ENCODE measurements at places on chromosomes 5 and 9.

DNA sequence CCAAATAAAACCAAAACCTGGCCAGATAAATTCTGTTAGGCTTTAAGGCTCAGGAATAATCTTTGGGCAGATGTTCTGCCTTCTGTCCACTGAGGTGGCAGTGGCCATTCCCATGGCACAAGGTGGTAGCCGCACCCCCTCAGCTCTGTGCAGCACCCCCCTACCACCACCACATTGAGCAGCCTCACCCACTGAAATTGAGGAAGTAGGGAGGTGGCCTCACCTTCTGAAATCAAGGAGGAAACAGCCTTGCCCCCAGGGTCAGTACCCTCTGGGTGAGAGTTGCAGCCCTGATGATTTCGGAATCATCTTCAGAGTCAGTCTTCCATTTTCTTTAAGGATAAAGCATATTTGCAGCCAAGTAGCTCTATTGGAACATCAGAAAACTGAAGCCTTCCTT, 204.8 kb upstream of the PIK3R1 start:
- H3K4me1 ChIP-seq = no peaks in the 10 kb centered on the region
- no peak for DNase-seq
- no peak overlapping the region for H3K4me3 ChIP-seq

DNA sequence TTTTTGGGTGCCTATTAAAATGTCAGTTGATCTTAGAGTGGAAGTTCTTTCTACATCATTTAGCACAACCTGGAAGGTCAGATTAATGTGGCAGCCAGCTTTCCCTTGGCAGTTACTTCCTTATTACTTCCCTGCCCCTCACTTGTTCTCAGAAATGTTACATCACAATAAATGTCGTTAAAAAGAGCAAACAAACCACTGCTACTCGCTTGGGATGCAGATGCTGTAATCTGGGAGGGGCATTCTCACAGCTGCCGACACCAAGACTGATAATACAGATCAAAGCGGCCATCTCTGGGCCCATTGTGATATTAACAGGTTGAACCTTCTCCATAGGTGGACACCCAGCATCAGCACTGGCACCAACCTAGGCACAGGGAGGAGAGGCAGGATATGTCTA, 29.3 kb downstream of the PLAC8L1 start:
- H3K4me1 ChIP-seq = peaks cover 5% of the 10 kb centered on the region
- DNase-seq = no peak
- no peak overlapping the region for H3K4me3 ChIP-seq
- H3K27me3 ChIP-seq = no peaks in the 10 kb centered on the region
- no peak overlapping the region for H3K27ac ChIP-seq

DNA sequence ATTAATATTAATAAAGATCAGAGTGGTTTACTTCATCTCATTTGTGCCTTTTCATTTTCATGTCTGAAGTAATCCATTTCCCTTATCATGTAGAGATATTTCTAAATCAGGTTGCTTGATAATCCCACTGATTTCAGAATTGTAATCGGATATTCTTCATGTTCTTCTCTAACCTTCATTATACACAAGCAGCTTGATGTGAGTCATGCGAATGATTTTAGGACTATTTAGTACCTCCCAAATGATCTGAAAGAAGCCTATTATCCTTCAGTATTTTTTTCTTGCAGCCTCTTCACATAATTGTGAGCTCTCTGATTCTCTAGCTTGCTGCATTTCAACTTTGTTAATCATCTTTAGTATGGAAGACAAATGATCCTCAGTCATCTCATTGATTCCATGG, 182.0 kb downstream of the GIN1 start:
- H3K4me1 ChIP-seq = no peaks in the 10 kb centered on the region
- no peaks in the 10 kb centered on the region for H3K36me3 ChIP-seq
- no peak overlapping the region for H3K27ac ChIP-seq
- H3K27me3 ChIP-seq = no peaks in the 10 kb centered on the region
- DNase-seq = no peak

GRCh38 chr9:101427957-101428655, 7.5 kb downstream of the ALDOB start:
- no peak overlapping the region for H3K27ac ChIP-seq
- no peak overlapping the region for H3K4me3 ChIP-seq
- no peak for DNase-seq

DNA sequence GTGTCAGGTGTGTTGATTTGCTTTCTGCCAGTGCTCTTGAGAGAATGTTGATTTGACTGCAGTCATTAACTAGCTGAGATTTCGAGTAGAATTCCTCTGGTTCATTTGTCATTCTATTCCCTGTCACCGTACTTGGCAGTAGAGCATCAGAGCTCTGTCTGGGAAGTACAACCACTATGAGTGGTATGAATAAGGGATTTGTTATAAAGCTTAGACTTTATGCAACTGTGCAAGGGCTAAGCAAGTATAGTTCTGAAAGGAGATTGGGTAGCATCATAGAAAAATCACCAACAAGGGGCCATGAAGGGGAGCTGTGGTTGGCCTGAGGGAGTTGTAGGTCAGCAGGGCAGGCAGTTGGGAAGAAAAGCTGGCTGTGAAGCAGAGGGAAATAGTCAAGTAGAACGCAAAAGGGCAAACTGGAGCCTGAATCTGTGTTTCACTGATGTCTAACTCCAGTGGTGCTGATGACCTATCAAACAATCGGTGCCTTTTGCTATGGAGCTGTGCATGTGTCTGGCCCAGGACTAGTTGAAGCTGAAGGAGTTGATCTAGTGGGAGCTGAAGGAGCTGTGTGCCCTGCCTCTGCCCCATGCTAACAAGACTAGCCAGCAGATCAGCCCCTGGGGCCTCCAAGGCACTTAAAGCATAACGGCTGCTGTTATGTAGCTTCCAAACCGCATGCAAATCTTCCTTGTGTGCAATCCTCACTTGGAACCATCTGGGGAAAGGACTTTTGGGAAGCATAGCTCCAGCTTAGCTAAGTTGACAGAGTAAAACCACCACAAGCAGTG, 110.0 kb downstream of the SLC28A3 start:
- H3K4me3 ChIP-seq = no peak overlapping the region
- no peaks in the 10 kb centered on the region for H3K4me1 ChIP-seq
- H3K27me3 ChIP-seq = no peaks in the 10 kb centered on the region

- no peak for DNase-seq
- no peaks in the 10 kb centered on the region for H3K27me3 ChIP-seq
- no peak overlapping the region for H3K4me3 ChIP-seq
- H3K27ac ChIP-seq = no peak overlapping the region
- H3K4me1 ChIP-seq = no peaks in the 10 kb centered on the region
These were observed 59.6 kb downstream of the ACTBL2 start for GRCh38 chr5:57422993-57423392.

DNA sequence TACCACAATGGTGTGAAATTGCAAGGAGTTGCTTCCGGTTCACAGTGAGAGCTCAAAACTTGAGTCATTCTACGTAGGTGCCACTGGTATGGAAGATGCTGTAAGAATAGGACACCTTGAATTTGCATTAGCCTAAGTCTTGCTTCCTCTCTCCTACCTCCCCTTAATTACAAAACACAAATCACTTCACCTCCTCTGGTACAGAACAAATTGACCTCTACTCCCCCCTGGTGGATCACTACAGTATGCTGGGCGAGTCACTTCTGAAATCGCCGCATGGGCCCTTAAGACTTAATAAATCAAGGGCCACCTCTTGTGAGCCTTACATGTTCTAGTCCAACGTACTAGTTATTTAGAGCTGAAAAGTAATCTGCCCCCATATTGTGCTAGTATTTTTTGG, 145.3 kb upstream of the SMARCA2 start:
- no peaks in the 10 kb centered on the region for H3K36me3 ChIP-seq
- DNase-seq = no peak
- H3K4me1 ChIP-seq = no peaks in the 10 kb centered on the region
- no peak overlapping the region for H3K27ac ChIP-seq

- no peak overlapping the region for H3K4me3 ChIP-seq
- H3K27ac ChIP-seq = no peak overlapping the region
- H3K4me1 ChIP-seq = peaks cover 30% of the 10 kb centered on the region
- H3K27me3 ChIP-seq = no peaks in the 10 kb centered on the region
These were observed 18.3 kb downstream of the PARP8 start for GRCh38 chr5:50684721-50685120.

- no peak for DNase-seq
- H3K36me3 ChIP-seq = no peaks in the 10 kb centered on the region
- peaks cover 34% of the 10 kb centered on the region for H3K4me1 ChIP-seq
- no peaks in the 10 kb centered on the region for H3K27me3 ChIP-seq
- no peak overlapping the region for H3K4me3 ChIP-seq
These were observed 38.2 kb upstream of the TEX48 start for GRCh38 chr9:114720086-114720676.

- no peaks in the 10 kb centered on the region for H3K4me1 ChIP-seq
- no peaks in the 10 kb centered on the region for H3K27me3 ChIP-seq
- H3K4me3 ChIP-seq = no peak overlapping the region
- no peak for DNase-seq
- no peaks in the 10 kb centered on the region for H3K36me3 ChIP-seq
These were observed 286.1 kb downstream of the ARHGAP26 start for GRCh38 chr5:143056339-143056704.

DNA sequence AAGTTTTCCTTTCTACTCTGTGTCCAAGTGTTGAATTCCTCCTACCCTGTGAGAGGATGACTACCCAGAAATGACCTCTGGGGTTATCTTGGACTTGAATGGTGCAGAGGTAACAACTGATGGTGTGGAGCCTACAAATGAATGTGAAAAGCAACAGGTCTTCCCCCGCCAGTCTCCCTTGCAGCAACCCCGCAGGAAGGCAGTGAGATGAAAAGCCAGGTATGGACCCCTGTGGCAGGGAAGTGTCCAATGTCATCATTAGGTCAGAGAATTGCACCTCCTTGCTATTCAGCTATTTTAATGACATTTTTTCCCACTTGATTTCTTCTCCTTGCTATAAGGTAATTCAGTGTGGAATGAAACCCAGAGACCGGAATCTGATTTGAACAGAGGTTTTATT, 58.5 kb downstream of the MAT2B start:
- H3K27ac ChIP-seq = no peak overlapping the region
- peaks cover 20% of the 10 kb centered on the region for H3K27me3 ChIP-seq
- peaks cover 16% of the 10 kb centered on the region for H3K4me1 ChIP-seq
- no peak for DNase-seq
- no peak overlapping the region for H3K4me3 ChIP-seq

GRCh38 chr5:174145821-174146220, 100.3 kb downstream of the NSG2 start:
- H3K4me3 ChIP-seq = no peak overlapping the region
- no peaks in the 10 kb centered on the region for H3K27me3 ChIP-seq
- no peak for DNase-seq
- H3K4me1 ChIP-seq = no peaks in the 10 kb centered on the region
- no peak overlapping the region for H3K27ac ChIP-seq
- H3K36me3 ChIP-seq = no peaks in the 10 kb centered on the region

- H3K27ac ChIP-seq = no peak overlapping the region
- H3K4me1 ChIP-seq = peaks cover 24% of the 10 kb centered on the region
- peak overlapping the region; percentile 77 for H3K4me3 ChIP-seq
- peak; percentile 18 for DNase-seq
- H3K36me3 ChIP-seq = no peaks in the 10 kb centered on the region
These were observed 47.8 kb upstream of the PSD2 start for GRCh38 chr5:139747583-139748504.

DNA sequence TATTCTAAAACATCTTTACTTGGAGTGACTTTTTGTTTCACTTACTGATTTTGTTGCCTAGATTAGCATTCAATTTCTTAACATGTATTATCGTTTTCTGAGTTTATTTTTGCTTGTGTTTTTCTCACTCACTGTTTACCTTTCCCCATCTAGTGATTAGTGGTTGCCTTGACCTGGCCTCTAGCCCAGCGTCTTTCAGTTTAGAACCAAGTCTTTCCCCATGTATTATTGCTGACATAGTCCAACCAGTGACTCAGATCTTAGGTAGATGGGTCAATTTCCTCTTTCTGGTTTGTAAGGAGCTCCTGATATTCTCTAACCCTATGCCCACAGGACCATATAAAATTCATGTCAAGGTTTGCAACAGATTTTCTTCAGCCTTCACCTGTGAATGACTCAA, 135.5 kb downstream of the PRR16 start:
- H3K4me3 ChIP-seq = no peak overlapping the region
- no peaks in the 10 kb centered on the region for H3K4me1 ChIP-seq
- no peaks in the 10 kb centered on the region for H3K27me3 ChIP-seq
- H3K36me3 ChIP-seq = no peaks in the 10 kb centered on the region

- no peaks in the 10 kb centered on the region for H3K36me3 ChIP-seq
- no peak overlapping the region for H3K27ac ChIP-seq
- no peak for DNase-seq
- H3K4me1 ChIP-seq = no peaks in the 10 kb centered on the region
These were observed 38.1 kb downstream of the MAP1B start for GRCh38 chr5:72145348-72145747.

- H3K27ac ChIP-seq = no peak overlapping the region
- H3K4me1 ChIP-seq = no peaks in the 10 kb centered on the region
- H3K27me3 ChIP-seq = no peaks in the 10 kb centered on the region
- no peak for DNase-seq
These were observed 42.9 kb downstream of the CXXC5 start for GRCh38 chr5:139690803-139691629.

DNA sequence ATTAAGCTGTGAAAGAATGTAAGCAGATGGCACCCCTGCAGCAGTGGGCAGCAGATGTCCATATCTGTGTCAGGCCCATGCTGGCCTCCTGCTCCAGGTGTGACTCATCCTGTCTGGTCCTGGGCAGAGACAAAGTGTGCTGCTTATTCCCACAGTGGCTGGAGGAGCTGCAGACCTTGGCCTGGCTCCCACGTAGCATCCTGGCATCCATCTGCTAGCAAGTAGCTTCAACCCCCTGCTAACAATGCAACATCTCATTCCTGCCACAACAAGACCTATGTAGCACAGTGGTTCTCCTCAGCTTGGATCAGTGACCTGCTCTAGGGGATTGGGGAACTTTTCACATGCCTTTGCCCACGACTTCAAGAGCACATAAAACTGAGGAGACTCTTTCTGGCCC, 126.4 kb upstream of the SLC12A2 start:
- H3K27ac ChIP-seq = no peak overlapping the region
- no peaks in the 10 kb centered on the region for H3K27me3 ChIP-seq
- no peaks in the 10 kb centered on the region for H3K4me1 ChIP-seq
- H3K4me3 ChIP-seq = no peak overlapping the region

GRCh38 chr5:137201876-137202275, 297.2 kb downstream of the SPOCK1 start:
- H3K27me3 ChIP-seq = no peaks in the 10 kb centered on the region
- no peak overlapping the region for H3K4me3 ChIP-seq
- no peak overlapping the region for H3K27ac ChIP-seq
